ENCODE measurements at places on chromosomes 5 and 9. TPM values are rescaled to one million over a fixed set of nuclear protein-coding genes. Genes with fewer than 3 reads are reported as not detected.

DNA sequence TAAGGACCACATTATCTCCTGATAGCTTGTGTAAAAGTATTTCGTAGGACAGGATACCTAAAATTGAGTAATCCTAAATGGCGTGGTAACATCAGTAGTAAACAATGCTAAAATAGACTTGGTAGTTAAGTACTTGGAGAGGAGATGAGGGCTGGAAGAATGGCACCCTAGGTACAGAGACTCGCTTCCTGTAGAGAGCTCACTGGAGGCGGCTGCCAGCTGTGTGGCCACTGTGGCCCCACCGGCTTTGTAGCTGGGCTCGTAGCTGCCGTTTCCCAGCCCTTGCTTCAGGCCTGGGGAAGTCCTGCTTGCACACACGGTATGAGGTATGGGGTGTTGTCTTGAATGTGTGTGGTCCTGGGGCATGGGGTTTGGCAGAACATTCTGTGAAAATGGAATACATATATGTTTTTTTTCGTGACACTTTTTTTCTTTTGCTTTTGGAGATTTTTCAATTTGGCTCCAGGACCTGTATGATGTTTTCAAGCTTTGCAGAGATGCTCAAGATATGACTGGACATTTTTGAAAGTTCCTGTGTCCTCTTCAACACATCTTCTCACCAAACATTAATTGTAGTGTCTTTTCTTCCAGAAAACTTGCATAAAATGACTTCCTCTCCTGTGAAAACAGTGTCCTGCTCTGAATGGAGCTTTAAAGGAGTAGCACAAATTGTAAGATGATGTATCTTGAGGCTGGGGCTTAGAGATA is 58.0 kb downstream of the RCL1 start:
- no peak overlapping the region for H3K4me3 ChIP-seq
- H3K27me3 ChIP-seq: no peaks in the 10 kb centered on the region
- H3K36me3 ChIP-seq: peaks cover 13% of the 10 kb centered on the region
- no peak overlapping the region for H3K27ac ChIP-seq

Gene SOX30
- total RNA-seq: not detected

DNA sequence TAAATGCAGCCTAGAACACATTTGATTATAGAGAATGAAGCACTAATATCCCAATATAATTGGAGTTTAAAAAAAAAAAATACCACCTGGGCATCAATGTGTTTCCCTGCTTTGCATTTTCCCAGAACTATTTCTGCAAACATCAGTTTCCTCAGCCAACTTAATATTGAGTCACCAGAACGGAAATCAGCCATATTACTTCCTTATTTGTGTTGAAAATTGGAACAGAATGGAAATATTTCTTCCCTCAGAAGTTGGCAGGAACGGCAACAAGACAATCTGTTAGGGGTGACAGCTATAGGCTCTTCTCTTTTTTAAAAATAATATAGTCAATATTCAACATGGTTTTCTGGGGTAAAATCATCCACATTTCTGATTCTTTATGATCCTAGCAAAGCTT is 4.0 kb downstream of the MFAP3 start:
- H3K4me1 ChIP-seq: peaks cover 13% of the 10 kb centered on the region
- H3K4me3 ChIP-seq: no peak overlapping the region
- no peak for DNase-seq
- H3K36me3 ChIP-seq: peaks cover 4% of the 10 kb centered on the region

DNA sequence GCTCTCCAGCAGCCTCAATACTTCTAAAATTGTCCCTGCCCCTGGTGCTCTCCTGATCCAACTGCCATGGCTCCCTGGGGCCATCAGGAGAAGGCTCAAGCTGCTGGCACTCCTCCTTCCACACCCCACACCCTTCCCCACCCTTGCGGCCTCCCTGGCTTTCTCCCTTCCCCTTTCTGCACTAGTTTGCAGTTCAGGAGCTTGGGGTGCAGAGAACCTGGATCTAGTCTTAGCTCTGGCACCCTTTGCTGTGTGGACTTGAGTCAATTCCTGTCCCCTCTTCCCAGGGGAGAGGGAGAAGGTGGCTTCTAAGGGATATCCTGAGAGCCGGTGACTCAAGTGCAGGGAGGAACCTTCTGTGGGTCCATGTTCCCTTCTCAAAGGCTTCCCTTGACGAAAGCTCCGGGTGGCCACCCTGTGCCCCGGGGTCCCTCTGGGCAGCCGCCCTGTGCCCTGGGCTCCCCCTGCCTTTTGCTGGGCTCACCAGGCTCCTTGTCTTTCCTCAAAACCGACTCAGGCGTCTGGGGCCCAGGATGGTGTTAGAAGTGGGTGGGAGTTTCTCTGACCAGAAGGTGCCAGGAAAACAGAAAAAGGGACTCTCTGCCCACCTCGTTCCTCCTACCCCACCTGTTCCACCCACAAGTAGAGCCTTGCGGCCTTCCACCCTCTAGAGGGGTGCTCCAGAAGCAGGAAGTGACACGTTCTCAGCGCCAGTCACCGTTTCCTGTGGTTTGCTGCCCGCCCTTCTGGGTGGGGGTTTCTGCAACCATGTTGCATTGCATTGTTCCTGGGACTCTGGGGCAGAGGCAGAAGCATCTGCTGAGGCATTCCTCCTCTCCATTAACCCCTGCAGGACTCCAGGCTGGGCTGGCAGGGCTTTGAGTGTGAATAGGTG is 15.0 kb downstream of the GLIPR2 start:
- no peak overlapping the region for H3K4me3 ChIP-seq
- no peak for DNase-seq
- H3K27me3 ChIP-seq: no peaks in the 10 kb centered on the region
- H3K36me3 ChIP-seq: peaks cover 16% of the 10 kb centered on the region

DNA sequence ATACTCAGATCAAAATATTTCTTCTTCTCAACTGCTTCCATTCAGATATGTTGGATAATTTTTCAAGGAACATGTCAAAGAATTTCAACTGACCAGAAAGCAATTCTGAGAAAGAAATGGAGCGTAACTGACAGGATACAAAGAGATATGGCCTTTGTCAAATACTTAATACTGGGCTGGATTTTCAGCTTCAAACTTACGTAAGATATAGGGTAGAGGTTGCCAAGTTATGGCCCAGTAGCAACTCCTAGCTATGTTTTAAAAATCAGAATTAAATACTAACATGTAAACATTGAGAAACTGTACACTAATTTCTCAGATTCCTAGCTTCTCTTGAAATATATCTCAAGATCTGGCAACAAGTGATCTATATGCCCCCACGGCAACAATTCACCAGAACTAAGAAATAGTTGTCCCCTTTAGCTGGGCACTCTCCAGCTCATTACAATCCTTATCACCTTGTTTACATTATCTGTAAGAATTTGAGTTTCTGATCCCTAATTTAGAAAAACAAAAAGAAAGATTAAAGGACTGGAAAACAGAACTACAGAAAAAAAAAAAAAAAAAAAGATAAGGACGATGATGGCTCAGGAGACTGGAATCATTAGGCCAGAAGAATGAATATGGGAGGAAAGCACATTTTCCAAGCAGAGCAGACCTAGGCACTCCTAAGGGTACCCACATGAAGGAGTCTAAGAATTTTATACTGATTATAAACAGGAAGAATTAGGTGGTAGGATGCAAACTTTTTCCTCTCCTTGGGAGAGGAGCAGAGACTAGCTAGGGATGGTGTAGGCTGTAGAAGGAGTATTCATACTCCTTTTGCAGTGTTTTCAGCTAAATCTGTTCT is 23.0 kb downstream of the INIP start:
- no peak overlapping the region for H3K4me3 ChIP-seq
- peaks cover 47% of the 10 kb centered on the region for H3K36me3 ChIP-seq
- peaks cover 7% of the 10 kb centered on the region for H3K4me1 ChIP-seq
- no peak for DNase-seq

Gene INSL4
- not detected for total RNA-seq

Gene SHISAL2B
- not detected for total RNA-seq

Gene BTNL8
- total RNA-seq: not detected

Gene DMRTA1
- 1.6 TPM for total RNA-seq

Gene SOHLH1
- not detected for total RNA-seq

Gene CDO1
- 13.1 TPM for total RNA-seq

GRCh38 chr9:31146485-31147166 is 1237.8 kb upstream of the ACO1 start:
- peaks cover 4% of the 10 kb centered on the region for H3K27me3 ChIP-seq
- peaks cover 19% of the 10 kb centered on the region for H3K4me1 ChIP-seq
- no peak for DNase-seq
- H3K36me3 ChIP-seq: no peaks in the 10 kb centered on the region
- H3K4me3 ChIP-seq: no peak overlapping the region
- no peak overlapping the region for H3K27ac ChIP-seq

- no peaks in the 10 kb centered on the region for H3K27me3 ChIP-seq
- no peaks in the 10 kb centered on the region for H3K4me1 ChIP-seq
- no peaks in the 10 kb centered on the region for H3K36me3 ChIP-seq
- no peak overlapping the region for H3K27ac ChIP-seq
Observed at GRCh38 chr9:84781458-84781857, 111.9 kb downstream of the NTRK2 start.

GRCh38 chr5:30438785-30439184 is 754.7 kb upstream of the CDH6 start:
- no peak overlapping the region for H3K27ac ChIP-seq
- DNase-seq: no peak
- H3K4me1 ChIP-seq: no peaks in the 10 kb centered on the region
- H3K36me3 ChIP-seq: no peaks in the 10 kb centered on the region

GRCh38 chr9:1300941-1301340 is 250.8 kb downstream of the DMRT2 start:
- DNase-seq: no peak
- no peak overlapping the region for H3K27ac ChIP-seq
- peaks cover 7% of the 10 kb centered on the region for H3K27me3 ChIP-seq

DNA sequence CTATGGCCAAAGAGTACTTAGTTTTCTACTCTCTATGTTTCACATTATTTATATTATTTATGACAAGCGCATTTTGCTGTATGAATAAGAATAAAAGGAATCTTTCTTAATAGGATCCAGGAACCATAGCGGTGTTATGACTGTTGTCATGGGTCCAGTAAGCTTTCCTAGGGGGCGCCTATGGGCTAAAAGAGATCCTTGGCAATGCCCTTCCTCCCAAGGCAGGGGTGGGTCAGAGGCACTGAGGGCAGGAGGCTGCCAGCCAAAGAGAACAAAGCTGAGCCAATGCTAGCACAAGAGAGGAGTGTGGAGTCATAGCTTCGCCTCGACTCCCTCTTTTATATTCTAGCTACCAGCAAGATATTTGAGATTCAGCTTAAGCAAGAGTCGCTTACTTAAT is 98.4 kb upstream of the GNAQ start:
- no peak overlapping the region for H3K4me3 ChIP-seq
- peaks cover 15% of the 10 kb centered on the region for H3K4me1 ChIP-seq
- H3K36me3 ChIP-seq: no peaks in the 10 kb centered on the region

- H3K27me3 ChIP-seq: no peaks in the 10 kb centered on the region
- peaks cover 5% of the 10 kb centered on the region for H3K36me3 ChIP-seq
- H3K4me1 ChIP-seq: no peaks in the 10 kb centered on the region
- no peak overlapping the region for H3K27ac ChIP-seq
- no peak overlapping the region for H3K4me3 ChIP-seq
Observed at GRCh38 chr5:40365342-40366330, 314.1 kb upstream of the PTGER4 start.

GRCh38 chr5:135440916-135441315 is 6.2 kb downstream of the DCANP1 start:
- H3K4me3 ChIP-seq: no peak overlapping the region
- no peaks in the 10 kb centered on the region for H3K27me3 ChIP-seq
- H3K27ac ChIP-seq: peak overlapping the region; percentile 97

Gene ARHGEF37
- 9.1 TPM for total RNA-seq

DNA sequence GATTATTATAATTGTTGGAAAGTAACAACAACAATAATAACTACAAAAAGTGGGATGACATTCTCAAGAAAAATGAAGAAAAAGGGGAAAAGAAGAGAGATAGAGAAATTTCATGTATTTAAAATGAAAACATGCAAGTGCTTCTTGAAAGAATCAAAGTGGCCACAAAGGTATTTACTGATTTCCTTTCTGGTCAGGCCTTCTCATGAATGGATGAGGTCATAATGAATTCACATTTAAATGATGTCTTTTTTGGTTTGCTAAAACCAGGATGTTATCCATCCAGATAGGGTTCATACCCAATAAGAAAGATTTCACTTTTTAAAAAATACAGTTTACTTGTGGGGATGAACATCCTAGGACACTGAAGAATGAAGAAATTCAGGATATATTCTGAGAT is 446.4 kb upstream of the PTGER4 start:
- peaks cover 31% of the 10 kb centered on the region for H3K4me1 ChIP-seq
- no peak for DNase-seq
- no peaks in the 10 kb centered on the region for H3K36me3 ChIP-seq
- no peak overlapping the region for H3K4me3 ChIP-seq

- H3K4me3 ChIP-seq: no peak overlapping the region
- H3K27me3 ChIP-seq: no peaks in the 10 kb centered on the region
- H3K36me3 ChIP-seq: no peaks in the 10 kb centered on the region
Observed at GRCh38 chr9:9949978-9950377, 662.8 kb downstream of the PTPRD start.

DNA sequence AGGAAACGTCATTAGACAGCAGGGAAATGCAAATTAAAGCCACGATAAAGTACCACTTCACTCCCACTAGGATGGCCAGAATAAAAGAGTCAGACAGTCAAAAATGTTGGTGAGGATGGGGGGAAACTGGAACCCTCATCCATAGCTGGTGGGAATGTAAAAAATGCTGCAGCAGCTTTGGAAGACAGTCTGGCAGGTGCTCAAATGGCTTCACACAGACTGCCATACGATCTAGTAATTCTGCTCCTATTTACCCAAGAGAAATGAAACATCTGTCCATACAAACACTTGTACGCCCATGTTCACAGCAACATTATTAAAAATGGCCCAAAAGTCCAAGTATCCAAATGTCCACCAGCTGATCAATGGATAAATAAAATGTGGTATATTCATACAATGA is 158.9 kb upstream of the PHYKPL start:
- H3K36me3 ChIP-seq: no peaks in the 10 kb centered on the region
- no peak overlapping the region for H3K4me3 ChIP-seq
- DNase-seq: no peak
- H3K27me3 ChIP-seq: peaks cover 4% of the 10 kb centered on the region
- no peak overlapping the region for H3K27ac ChIP-seq

Gene ANKRD34B
- not detected for total RNA-seq

- no peaks in the 10 kb centered on the region for H3K36me3 ChIP-seq
- H3K27ac ChIP-seq: no peak overlapping the region
- no peak for DNase-seq
Observed at GRCh38 chr5:178474562-178475184, 115.5 kb downstream of the COL23A1 start.

Gene OTP
- not detected for total RNA-seq

- H3K36me3 ChIP-seq: no peaks in the 10 kb centered on the region
- no peak for DNase-seq
- H3K4me3 ChIP-seq: no peak overlapping the region
- H3K4me1 ChIP-seq: peaks cover 3% of the 10 kb centered on the region
Observed at GRCh38 chr5:8954801-8955200, 591.1 kb downstream of the SEMA5A start.

Gene CYSRT1
- total RNA-seq: 1.7 TPM

DNA sequence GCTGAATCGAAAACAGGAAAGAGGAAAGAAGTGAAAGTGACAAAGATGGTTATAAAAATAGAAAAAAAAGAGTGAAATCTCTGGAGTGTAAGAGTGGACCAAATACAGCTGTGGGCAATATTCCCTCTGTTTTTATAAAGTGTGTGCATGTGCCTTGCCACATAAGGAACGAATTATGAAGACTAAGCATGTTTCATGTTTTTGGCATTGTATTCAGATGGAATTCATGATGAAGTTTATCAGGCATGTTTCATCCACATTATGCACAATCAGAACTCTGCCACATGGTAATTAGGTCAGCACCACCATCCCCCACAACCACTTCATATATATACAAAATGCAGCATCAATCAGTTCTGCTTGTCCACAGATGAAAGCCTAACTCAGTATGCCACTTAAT is 348.0 kb downstream of the ZNF608 start:
- DNase-seq: no peak
- H3K27ac ChIP-seq: no peak overlapping the region
- H3K36me3 ChIP-seq: no peaks in the 10 kb centered on the region
- no peak overlapping the region for H3K4me3 ChIP-seq
- peaks cover 2% of the 10 kb centered on the region for H3K27me3 ChIP-seq
